ENCODE measurements at places on chromosomes 3 and 15.

DNA sequence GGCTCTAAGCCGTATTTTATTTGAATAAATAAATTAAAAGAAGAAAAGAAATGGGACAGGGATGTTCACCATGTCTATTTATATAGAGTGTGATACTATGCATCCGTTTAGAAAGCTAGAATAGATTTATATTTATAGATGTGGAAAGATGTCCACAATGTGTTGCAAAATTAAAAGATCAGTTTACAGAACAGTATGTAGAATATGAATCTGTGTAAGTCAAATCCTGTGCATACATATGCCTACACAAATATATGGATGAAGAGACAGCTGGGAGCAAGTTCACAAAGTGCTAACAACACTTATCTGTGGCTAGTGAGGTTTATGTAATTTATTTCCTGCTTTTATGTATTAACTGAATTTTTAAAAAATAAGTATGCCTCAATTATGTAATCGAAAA is 25.4 kb upstream of the SLMAP start:
- DNase-seq, result no peak

DNA sequence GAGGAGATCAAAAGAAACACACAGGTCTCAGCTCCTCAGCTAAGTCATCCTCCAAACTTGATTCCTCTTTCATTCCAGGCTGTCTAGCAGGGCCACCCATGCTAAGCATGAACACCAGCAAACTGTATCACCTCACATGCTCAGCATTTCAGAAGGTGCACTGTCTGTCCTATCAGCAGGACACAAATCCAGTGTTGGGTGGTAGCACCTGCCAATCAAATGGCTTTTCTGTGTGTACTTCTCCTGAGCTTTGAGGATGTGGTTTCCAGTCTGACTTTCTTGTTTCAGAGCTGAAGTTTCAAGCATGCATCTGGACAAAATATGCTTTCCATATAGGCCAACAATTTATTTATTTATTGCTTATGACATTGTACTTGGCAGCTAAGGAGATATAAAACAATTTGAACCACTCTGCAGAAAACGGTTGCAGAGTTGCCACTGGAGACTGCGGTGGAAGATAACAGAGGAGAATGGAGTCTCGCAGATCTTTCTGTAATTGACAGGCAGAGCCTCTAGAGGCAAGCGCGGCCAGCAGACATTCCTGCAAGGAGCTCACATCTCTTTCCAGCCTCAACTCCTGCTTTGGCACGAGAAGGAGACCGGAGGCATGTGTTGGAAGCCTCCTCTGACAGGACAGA is 167.1 kb upstream of the WNT5A start:
- DNase-seq, result no peak

DNA sequence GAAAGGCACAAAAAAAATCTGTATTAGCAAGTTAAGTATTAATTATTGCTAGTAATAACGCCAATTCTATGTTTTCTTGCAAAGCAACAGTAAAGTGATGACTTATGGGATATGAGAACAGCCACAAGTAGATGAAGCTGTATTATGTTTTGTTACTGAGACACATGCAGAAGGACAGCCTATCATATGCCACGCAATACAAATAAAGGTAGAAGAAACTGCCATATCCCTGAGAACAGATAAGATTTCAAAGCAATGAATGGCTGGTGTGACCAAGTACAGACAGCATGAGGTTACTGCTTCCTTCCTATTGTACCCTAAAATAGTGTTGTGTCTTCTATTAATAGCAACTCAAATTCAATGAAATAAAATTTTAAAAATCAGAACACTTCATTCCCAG is 26.7 kb downstream of the STAG1 start:
- DNase-seq, result no peak

DNA sequence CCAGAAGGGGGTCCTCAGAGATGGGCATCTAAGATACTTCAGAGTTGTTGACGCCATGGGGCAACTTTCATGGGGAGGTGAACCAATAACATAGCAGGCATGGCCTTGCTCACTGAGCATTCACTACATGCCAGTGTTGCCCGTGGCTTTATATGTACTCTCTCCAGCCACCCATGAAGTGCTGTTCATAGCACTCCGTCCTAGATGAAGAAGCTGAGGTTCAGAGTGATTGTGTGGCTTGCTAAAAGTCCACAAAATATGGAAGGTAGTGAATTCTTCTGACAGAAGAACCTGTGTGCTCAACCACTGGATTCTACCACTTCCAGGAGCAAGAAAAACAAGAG is 9.8 kb upstream of the SEMA4B start:
- DNase-seq, result no peak

- no peak for DNase-seq
Observed at GRCh38 chr15:75454471-75455378, 3.2 kb upstream of the SIN3A start.

DNA sequence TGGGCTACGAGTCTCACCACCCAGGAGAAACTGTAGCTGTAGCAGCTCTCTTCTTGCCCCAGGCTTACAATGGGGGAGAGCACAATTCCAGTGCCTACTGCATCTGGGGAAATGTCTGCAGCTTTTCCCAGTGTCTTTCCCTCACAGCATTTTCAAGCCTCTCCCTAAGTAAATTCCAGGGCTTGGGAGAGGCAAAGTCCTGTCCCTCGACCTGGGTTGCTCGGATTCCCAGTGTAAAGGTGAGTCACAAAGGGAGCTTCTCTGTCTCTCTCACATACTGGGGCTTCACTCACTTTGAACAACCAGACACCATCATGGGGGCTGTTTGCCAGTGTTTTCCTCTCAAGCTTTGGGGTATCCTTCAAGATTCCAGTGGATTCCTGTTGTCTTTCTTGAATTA is 689.4 kb upstream of the NAALADL2 start:
- DNase-seq, result no peak

- DNase-seq, result no peak
Observed at GRCh38 chr3:151933234-151933853, 59.9 kb downstream of the SUCNR1 start.

DNA sequence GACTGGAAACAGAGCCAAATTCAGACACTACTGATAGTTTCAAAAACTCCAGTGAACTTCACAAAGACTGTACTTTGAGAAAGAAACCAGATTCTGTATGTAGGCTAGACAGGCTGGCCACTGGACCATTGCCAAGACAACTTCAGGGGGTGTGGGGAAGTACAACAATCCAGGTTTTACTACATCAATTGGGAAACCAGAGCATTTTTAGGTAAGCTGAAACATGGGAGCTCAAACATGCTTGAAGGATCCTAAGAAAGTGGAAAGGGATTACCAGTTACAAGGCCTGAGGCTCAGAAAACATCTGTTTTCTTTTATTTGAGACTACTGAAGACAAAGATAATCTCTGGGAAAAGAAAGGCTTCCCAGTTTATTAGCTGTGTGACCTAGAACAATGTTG is 26.9 kb upstream of the ZNF280D start:
- DNase-seq, result no peak

DNA sequence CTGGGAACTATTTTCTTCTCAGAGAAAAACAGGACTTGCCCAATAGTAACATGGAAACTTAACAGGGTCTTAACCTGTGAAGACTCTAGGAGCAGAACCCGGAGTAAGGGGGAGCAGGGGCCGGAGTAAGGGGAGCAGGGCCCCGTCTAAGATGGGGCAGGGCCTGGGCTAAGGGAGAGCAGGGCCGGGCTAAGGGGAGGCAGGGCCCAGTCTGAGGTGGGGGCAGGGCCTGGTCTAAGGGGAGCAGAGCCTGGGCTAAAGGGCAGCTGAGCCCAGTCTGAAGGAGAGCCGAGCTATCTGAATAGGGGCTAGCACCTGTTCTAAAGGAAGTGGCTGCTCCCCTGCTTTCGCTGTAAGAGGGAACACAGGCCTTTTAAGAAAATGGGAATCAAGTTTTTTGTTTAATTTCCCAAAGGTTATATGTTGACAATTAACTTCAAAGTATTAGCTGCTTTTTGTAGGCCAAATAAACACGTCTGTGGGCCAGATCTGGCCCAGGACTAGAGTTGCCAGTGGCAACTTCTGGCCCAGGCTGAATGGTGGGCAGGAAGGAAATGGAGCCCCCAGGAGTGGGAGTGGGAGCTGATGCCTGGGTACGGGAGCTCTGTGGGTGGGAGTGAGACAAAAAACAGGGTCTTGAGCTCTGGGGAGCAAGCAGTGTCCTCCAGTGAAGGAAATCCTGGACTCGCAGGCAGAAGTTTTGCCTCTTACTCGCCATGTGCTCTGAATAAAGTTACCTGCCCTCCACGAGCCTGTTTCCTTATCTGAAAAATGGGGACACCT is 32.5 kb downstream of the CSPG4 start:
- no peak for DNase-seq

DNA sequence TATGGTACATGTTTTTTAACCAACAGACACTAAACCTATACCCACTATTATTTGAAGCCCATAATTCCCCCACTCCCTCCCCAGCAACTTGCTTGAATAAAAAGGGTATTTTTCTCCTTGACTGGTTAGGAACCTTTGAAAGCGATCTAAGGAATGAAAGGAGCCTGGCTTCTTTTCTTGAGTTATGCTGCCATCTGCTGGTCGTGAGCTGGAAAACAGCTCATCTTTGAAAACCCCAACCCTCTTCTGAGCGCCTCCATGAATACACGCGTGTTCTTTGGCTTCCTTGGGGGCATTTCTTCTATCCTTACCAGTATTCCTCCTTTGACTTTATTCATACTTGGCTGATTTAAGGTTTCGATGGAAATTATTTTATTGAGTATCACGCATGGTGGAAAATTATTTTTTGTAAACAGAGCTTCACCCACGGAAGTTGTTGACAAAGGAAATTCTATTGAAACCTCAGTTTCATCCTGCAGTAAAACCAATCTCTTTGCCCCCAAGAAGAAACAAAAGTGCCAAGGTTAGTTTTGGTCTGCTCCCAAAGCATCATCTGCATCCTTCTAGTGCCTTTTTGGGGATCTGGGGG is 171.6 kb downstream of the SV2B start:
- DNase-seq, result peak; percentile 83

DNA sequence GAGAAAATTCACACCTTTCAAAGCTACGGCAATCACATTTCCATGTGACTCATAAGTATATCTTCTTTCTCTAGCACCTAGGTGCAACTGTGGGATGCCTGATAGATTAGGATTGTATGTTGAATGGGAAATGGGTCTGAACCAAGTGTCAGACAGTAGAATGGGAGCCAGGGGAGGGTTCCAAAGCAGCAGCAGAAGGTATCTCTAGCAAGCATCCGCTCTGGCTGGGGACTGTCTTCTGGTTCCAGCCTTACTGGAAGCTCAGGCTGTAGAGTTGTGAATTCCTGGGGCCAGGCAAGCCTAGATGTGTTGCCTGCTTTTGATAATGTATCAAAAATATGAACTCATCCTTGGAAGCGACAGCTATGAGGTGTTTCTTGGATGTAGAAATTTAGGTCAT is 2.1 kb upstream of the CHL1 start:
- DNase-seq, result no peak

GRCh38 chr3:10999221-11000107 is 6.9 kb downstream of the SLC6A1 start:
- no peak for DNase-seq

DNA sequence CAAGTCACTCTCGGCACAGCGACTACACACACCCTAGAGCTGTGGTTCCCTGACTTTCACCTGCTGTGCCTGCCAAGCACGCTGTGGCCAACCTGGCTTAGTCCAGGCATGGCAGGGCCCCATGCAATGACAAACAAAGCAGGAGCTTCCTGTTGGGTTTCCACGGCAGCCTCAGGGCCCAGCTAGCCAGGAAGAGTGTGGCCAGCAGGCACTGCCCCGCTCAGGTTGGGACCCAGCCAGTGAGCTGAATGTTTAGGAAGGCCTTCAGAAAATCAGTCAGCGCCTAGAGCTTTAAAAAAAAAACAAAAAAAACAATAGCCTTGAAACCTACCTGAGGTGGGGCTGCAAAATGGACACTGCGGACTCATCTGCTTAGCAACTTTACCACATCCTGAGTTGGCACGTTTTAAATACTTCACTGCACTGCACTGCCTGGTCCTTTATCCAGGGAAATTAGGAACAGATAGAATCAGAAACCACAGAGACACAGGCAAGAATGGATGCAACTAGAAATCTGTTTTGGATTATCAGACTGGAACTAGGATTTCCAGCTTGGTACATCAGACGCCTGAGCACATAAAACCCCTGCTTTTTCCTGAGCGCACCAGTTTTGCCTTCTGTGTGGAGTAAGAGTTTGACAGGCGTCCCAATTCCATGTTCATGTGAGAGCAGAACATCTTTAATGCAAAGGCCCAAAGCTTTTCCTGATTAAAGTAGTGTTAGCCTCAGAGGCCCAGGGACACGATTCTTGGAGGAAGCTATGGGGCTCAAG is 36.2 kb upstream of the LDHAL6B start:
- no peak for DNase-seq

DNA sequence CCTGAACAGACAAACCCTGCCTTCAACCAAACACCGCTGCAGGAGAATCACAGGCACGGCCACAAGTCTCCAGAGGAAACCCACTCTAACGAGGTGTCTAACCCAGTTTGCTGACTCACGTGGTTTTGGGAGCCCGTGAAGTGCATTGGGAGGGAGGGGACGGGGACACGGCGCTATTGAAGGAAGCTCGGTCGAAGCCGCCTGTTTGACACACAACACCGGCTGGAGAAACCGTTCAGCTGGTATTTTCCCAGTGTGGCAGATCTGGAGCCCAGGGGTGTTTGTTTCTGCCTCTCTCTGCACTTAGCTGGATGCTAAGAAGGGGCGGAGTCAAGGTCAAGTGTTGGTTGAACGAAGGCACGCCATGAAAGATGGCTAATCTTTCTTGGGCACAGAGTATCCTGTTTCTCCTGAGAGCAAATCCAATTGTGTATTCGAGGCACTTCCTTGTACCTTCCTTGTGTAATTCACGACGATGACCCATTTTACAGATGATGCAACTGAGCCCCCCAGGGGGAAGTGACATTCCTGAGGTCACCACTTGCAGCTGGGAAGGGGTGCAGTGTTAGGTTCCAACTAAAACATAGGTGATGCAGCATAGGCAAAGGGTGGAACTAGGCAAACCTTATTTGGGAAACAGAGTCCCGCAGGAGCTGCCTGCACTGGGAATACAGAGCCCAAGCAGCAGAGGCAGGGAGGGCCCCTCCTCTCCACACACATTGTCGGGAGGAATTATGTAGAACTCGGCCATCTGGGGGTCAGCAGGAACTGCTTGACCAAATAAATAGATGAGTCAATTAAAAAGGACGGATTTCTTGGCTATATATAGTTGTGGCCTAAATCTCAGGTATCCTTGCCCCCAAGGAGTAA is 22.5 kb downstream of the SLC6A6 start:
- no peak for DNase-seq

GRCh38 chr3:189512039-189512438 is 119.2 kb upstream of the TP63 start:
- peak; percentile 79 for DNase-seq

DNA sequence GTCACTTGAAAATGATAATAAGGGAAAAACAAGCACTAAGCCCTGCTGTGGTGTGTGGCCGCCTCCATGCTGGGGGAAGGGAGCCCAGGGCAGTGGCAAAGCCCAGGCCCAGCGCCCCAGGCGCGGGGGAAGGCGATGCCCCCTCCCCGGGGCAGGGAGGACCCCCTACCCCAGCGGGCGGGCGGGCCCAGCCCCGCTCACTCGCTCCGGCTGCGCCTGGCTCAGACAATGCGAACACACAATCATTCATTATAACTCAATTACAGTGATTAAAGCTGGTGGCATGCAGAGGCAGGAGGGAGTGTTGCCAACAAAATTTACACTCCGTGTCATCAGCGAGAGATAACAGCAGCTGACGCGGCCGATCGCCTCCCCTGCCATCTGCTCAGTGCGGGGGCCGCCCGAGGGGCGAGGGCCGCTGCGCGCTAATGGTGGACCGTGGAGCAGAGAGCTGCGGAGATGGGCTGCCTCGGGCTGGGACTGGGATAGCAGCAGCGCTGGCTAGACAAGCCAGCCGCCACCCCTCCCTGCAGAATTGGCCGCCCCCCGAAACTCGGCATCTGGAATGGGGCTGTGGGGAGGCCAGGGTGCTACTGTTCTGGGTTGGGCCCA is 64.1 kb downstream of the TLE3 start:
- no peak for DNase-seq

- no peak for DNase-seq
Observed at GRCh38 chr3:2938711-2939110, 171.5 kb downstream of the IL5RA start.
